ENCODE measurements at places on chromosomes 4 and X.

DNA sequence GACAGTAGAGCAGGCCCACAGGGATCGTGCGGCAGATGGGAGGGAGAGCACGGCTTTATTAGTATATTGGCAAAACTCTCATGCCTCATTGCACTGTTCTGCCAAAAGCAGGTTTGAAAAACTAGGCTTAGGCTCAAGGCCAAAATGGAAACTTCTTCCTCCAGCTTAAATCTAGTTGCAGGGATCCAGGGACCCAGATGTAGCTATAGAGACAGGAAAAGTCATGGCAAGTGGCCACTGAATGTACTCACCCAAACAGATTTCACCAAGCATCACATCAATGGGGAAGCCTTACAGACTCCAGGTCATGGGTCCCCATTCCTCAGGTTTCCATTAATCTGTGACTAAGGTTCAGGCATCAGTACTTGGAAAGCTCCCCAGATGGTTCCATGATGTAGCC is 149.2 kb downstream of the STK32B start:
- DNase-seq = no peak

- DNase-seq = no peak
Observed at GRCh38 chrX:46722742-46723568, 36.0 kb downstream of the SLC9A7 start.

- no peak for DNase-seq
Observed at GRCh38 chrX:47690175-47690574, 31.2 kb upstream of the UXT start.

DNA sequence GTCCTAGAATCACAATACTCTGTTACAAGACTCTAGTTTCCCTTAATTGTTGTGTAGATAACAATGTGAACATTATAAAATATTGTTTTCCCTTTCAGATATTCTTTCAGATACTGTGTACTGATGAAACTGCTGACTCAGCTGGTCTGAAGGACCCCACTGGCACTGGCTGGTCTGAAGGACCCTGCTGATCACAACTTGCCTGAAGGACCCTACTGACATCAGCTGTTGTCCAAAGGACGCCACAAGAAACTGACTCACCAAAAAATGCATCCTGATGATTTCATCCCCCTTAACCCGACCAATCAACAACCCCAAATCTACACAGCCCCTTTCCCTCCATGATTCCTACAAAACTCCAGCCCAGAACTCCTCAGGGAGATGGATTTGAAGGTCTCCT is 258.8 kb upstream of the GNPDA2 start:
- DNase-seq = no peak

- DNase-seq = no peak
Observed at GRCh38 chrX:137151403-137151802, 117.6 kb upstream of the GPR101 start.

DNA sequence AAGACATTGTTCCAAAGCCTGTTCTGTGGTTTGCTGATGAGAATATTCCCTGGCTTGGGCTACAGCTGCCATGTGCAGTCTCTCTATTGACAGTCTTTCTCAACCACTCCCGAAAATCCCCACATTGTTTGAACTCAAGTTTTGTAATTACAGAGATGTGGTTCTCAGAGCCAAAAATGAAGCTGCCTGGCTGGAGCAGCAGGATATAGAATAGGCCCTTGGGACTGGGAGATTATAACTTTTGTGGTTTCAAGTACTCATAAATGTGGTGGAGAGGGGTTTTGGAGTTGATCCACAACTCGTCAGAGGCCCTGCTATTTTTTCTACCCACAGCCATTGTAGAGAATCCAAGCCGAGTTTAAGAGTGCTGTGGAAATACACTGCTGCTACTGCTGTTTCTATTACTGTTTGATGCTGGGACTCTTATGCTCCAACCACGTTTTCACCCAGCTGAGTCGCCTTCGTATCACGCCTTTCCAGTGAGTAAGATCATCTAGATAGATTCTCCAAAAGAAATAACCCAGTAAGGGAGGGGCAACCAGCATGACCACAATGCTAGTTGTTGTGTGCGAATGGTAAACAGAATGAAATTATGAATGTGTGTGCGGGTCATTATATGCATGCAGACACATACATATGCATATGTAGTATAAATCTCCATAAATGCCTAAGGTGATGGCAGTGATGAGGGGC is 57.1 kb upstream of the ATXN3L start:
- peak; percentile 68 for DNase-seq

GRCh38 chr4:25914670-25915352 is 791 bp downstream of the SMIM20 start:
- DNase-seq = no peak

DNA sequence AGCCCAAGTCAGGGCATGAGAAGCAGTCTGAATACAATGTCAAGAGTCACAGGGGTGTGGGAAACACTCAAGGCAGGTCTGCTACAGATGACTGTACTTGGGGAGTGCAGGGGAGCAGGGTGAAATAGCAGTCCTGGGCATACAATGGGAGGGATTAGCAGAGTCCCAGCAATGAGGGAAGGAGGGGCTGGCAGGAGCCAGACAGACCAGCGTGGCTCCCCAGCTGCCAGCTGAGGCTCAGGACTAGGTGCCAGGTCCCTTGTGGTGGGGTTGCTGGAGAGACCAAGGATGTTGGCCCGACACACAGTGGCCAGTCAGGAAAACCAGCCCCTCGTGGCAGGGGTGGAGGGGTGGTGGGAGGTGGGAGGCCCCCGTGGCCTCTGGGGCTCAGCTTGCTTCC is 86.6 kb downstream of the RTL5 start:
- no peak for DNase-seq

- DNase-seq = no peak
Observed at GRCh38 chr4:26050212-26050643, 136.2 kb downstream of the SMIM20 start.

DNA sequence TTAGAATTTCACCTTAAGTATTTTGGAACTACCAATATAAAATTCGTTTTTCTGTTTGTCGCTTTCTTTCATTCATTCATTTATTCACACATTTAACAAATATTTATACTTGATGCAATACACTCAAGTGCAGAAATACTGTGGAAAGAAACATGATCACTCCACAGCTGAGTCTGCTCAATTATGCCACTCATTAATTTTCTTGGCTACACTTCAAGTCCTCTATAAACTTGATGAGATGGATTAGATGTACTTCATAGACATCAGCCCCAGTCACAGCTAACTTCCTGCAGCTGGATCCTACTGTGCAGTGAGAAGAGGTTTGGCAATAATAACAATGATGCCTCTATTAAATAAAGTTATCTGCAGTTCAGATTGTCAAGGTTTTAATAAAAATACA is 208.1 kb downstream of the PDGFC start:
- no peak for DNase-seq

DNA sequence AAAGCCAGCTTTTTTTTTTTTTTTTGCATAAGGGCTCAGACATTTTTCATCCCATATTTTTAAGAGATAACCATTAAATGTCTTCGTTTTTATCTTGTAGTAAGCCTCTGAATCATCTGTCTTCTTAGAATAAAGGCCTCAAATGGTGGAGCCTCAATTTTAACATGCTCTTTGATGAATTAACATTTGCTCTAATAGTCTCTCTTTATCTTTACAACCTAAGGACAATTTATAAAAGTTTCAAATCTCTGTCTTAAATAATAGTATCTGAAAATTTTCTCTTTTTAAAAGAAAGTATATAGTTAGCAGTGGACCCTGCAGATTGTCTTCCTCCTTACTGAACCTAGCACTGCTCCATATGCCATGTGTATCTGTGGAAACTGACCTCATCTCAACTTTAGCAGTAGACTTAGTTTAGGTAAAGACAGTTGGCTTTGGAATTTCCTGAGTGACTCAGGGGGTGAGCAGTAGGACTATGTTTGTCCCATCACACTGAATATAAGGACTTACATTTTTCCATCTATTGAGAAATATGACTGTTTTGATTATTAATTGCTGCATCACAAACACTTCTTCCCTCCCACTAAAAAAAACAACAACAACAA is 1658.0 kb downstream of the STIM2 start:
- DNase-seq = no peak

GRCh38 chr4:73257651-73258435 is 755 bp downstream of the ANKRD17 start:
- DNase-seq = no peak

- DNase-seq = no peak
Observed at GRCh38 chr4:155777971-155778735, 19.3 kb downstream of the GUCY1B1 start.

GRCh38 chr4:46329118-46329976 is 60.6 kb downstream of the GABRA2 start:
- DNase-seq = no peak

DNA sequence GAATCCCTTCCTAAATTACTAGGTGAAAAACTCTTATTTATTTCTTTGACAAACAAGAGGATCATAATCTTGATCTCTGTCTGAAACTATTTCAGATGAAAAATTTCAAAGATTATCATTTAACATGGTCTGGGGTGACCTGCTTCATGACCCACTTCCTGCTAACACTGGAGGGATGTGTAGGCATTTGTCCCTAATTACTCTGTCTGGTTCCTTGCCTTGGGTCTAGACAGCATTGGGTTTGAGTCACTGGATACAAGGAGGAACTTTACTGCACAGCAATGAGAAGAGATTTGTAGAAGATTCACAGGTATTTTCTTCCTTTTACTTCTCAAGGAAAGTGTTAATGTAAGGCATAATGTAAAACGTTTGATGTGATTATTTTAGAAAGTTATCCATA is 67.9 kb downstream of the LEF1 start:
- no peak for DNase-seq

- no peak for DNase-seq
Observed at GRCh38 chrX:131840799-131841495, 182.2 kb upstream of the STK26 start.

- DNase-seq = no peak
Observed at GRCh38 chrX:95057341-95057740, 1383.3 kb downstream of the FAM133A start.

DNA sequence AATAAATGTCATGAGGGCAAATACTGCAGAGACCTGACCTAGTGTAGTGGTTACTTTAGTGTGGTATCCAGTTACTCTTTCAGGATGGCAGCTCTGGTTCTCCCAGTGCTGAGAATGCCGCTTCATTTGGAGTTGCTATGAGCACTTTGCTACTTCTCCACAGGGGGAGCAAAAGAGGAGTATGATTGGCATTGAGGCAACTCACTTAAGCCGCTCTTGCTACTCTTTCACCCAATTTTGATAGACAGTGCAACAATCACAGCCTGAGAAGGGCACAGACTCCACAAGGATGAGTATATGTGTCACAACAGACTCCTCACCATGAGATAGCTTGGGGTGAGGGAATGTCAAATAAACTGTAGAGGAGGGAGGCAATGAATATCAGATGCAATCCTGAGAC is 81.2 kb downstream of the NPY1R start:
- DNase-seq = no peak

- DNase-seq = no peak
Observed at GRCh38 chrX:7164174-7164573, 16.2 kb upstream of the PUDP start.

DNA sequence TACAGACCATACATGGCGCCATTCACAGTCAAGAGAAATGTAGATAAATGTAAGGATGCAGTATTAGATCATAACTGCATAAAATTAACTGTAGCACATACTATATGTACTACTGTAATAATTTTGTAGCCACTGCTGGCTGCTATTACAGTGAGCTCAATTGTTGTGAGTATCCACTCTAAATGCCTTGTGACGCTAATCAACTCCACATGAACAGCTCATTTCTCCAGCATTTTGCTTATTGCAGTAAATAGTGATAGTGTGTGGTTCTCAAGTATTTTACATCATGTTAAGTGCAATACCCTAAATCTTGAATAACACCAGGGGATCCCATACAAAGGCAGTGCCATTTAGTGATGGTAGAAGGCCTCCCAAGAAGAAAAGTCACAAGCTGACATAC is 21.2 kb downstream of the FGFBP1 start:
- no peak for DNase-seq

GRCh38 chrX:134679644-134680043 is 21.4 kb upstream of the PLAC1 start:
- DNase-seq = no peak

DNA sequence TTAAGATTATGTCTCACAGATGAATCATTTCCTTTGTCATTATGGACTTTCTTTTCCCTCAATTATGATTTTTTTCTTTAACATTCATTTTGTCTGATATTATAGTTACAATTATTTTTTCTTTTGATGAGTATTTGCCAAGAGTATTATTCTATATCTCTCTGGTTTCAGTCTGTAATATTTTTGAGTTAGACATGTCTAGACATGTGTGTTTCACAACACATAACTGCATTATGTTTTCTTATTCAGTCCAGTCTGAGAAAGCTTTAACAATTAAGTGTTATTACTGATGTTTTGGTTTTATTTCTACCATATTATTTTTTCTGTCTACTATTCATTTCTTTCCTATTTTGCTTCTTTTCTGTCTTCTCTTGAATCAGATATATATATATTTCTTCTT is 108.3 kb upstream of the MID1IP1 start:
- DNase-seq = no peak

GRCh38 chr4:138560448-138560847 is 318.3 kb upstream of the SLC7A11 start:
- DNase-seq = no peak
